ENCODE measurements at places on chromosomes 12 and 14. TPM values are rescaled to one million over a fixed set of nuclear protein-coding genes. Genes with fewer than 3 reads are reported as not detected.
A peak's percentile ranks its signal among the peaks of the same experiment; 100 is the strongest.

GRCh38 chr14:71730471-71730870 lies 201.8 kb upstream of the RGS6 start:
- H3K27ac ChIP-seq = no peak overlapping the region
- DNase-seq = no peak
- H3K4me1 ChIP-seq = no peaks in the 10 kb centered on the region
- H3K36me3 ChIP-seq = no peaks in the 10 kb centered on the region
- no peaks in the 10 kb centered on the region for H3K27me3 ChIP-seq

The RHNO1 gene
- 55.6 TPM for total RNA-seq

The DCAF5 gene
- total RNA-seq = 31.5 TPM

The RASSF8 gene
- 26.6 TPM for total RNA-seq

The PRR4 gene
- 3.1 TPM for total RNA-seq

DNA sequence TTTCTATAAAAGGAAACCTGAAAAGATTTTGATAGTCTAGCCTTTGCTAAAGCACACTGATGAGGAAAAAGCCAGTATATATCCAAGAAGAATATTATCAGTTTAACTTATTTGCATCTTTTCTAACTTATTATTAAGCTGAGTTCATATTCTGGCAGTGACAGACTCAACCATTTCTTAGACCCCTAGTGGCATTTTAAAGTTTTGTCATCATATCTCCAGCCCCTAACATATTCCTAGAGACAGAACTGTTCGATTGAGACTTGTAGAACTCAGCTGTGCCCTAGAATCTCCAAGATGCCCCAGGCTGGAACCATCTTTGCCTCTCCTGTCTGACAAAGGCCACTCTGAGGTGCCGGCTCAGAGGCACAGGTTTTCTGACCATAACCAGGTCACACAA lies 365.6 kb downstream of the NELL2 start:
- H3K4me1 ChIP-seq = no peaks in the 10 kb centered on the region
- no peak overlapping the region for H3K4me3 ChIP-seq
- no peak overlapping the region for H3K27ac ChIP-seq
- no peaks in the 10 kb centered on the region for H3K36me3 ChIP-seq
- no peak for DNase-seq
- no peaks in the 10 kb centered on the region for H3K27me3 ChIP-seq

GRCh38 chr14:63468294-63468693 lies 74.9 kb downstream of the PPP2R5E start:
- DNase-seq = no peak
- no peaks in the 10 kb centered on the region for H3K27me3 ChIP-seq
- peak overlapping the region; percentile 18 for H3K27ac ChIP-seq
- peaks cover 23% of the 10 kb centered on the region for H3K4me1 ChIP-seq

The TTC7B gene
- total RNA-seq = 13.2 TPM

DNA sequence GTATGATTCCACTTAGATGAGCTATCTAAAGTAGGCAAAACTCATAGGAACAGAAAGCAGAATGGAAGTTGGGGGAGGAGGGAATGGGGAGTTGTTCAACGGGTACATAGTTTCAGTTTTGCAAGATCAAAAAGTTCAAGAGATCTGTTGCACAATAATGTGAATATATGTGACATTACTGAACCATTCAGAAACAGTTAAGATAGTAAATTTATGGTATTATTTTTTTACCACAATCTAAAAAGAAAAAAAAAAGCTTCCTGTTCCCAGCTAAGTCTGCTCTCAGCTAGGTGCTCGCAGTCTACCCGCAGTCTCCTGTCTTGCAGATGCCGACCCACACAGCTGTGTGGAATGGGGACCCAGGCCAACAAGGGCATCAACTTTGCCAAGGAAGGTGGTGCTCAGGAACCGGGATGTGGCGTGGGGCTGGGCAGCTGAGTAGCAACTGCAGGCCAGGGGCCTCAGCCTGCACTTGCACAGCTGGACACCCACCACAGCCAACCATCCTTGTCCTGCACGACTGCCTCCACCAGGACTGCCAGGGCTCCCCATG lies 15.3 kb upstream of the ANO6 start:
- H3K4me1 ChIP-seq = no peaks in the 10 kb centered on the region
- H3K27me3 ChIP-seq = no peaks in the 10 kb centered on the region
- DNase-seq = no peak
- H3K4me3 ChIP-seq = no peak overlapping the region
- H3K27ac ChIP-seq = no peak overlapping the region

DNA sequence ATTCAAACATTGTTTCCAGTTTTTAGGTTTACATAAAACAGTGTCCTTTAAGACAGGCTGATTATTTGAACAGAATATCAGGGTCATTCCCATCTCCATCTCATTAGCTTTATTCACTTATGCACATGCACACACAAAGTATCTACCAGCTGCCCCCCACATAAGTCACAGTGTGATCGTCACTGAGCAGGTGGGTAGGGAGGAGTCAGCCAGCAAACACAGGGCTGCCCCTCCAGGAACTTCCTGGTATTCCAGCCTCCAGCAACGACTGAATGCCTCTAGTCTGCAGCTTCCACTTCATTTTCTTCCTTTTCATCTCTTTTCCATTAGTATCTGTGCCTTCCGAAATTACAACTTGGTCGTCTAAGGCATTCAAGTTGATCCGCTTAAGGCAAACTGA lies 48.8 kb upstream of the FOXN3 start:
- no peak overlapping the region for H3K27ac ChIP-seq
- H3K27me3 ChIP-seq = no peaks in the 10 kb centered on the region
- H3K4me3 ChIP-seq = no peak overlapping the region

DNA sequence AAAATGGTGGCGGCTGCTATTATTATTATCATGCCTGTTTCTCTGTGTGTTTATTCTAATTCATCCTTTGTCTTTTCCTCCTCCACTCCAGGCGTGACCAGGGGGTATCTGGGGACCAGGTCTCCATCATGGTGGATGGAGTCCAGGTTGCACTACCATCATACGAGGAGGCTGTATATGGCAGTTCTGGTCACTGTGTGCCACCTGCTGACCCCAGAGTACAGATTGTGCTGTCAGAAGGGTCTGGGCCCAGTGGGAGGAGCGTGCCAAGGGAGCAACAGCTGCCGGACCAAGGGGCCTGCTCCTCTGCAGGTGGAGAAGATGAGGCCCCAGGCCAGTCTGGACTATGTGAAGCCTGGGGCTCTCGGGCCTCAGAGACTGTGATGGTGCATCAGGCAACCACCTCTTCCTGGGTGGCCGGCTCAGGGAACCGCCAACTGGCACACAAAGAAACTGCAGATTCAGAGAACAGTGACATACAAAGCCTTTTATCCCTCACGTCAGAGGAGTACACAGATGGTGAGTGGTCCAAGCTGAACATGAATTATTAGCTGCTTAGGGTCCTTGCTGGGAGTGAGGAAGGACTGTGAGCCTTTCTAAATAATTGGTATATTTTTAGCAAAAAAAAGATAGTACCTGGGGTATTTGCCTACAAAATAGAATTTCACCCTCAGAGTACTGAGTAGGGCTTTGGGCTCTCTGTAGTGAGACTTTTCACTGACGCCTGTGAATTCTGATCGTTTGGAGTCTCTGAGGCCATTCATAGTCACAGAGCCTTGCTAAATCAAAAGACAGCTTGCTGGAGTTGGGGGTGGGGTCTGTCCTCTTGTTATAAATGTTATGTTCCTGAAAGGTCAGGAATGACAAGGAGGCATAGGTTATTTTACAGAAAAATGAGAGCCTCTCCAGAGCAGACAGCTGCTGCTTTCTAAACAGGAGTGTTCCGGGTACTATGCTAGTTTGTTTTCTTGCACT lies 58.1 kb upstream of the SRSF5 start:
- H3K27me3 ChIP-seq = no peaks in the 10 kb centered on the region
- H3K36me3 ChIP-seq = peaks cover 19% of the 10 kb centered on the region
- no peak overlapping the region for H3K4me3 ChIP-seq
- no peak overlapping the region for H3K27ac ChIP-seq
- no peaks in the 10 kb centered on the region for H3K4me1 ChIP-seq

The ANG gene
- 4.4 TPM for total RNA-seq

All from Calu3 (cell line).